Thoracic aorta (tissue), 2 donors: ENCODE measurements at places on chromosomes 2 and 18.

- H3K4me3 ChIP-seq: no peak overlapping the region
- no peak for DNase-seq
- no peaks in the 10 kb centered on the region for H3K4me1 ChIP-seq
Observed at GRCh38 chr2:74097574-74097973, 50.1 kb downstream of the BOLA3 start.

- peaks cover under 1% of the 10 kb centered on the region for H3K36me3 ChIP-seq
- peak overlapping the region; percentile 73 for H3K27ac ChIP-seq
- DNase-seq: no peak
- no peak overlapping the region for H3K4me3 ChIP-seq
- peaks cover 76% of the 10 kb centered on the region for H3K4me1 ChIP-seq
Observed at GRCh38 chr2:144429396-144430112, 90.4 kb downstream of the ZEB2 start.

- no peaks in the 10 kb centered on the region for H3K36me3 ChIP-seq
- no peak for DNase-seq
- H3K27me3 ChIP-seq: no peaks in the 10 kb centered on the region
- H3K27ac ChIP-seq: no peak overlapping the region
Observed at GRCh38 chr2:238848976-238849853, 1.3 kb downstream of the TWIST2 start.

DNA sequence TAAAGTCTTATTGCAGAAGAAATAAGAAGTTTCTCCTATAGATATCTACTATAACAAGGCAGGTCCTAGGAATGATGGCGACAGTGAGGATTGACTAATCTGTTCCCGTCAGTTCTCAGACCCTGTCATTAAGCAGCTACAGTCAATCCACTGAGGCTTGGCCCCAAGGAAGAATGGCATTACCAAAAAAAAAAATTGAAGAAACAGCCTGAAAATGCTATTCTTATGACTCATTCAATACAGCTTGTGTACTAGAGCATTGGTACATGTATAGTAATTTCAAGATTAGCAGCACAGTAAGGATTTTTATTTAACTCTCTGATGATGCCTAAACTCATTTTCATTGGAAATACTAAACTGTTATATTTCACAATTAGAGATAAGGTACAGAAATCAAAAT lies 1096.1 kb upstream of the NXPH2 start:
- H3K27ac ChIP-seq: no peak overlapping the region
- no peaks in the 10 kb centered on the region for H3K4me1 ChIP-seq
- no peaks in the 10 kb centered on the region for H3K36me3 ChIP-seq
- no peak overlapping the region for H3K4me3 ChIP-seq
- DNase-seq: no peak
- H3K27me3 ChIP-seq: no peaks in the 10 kb centered on the region

GRCh38 chr18:59492756-59493421 lies 133.8 kb upstream of the LMAN1 start:
- DNase-seq: no peak
- H3K36me3 ChIP-seq: no peaks in the 10 kb centered on the region
- H3K27me3 ChIP-seq: no peaks in the 10 kb centered on the region
- no peaks in the 10 kb centered on the region for H3K4me1 ChIP-seq
- H3K4me3 ChIP-seq: no peak overlapping the region

- no peak for DNase-seq
- H3K27me3 ChIP-seq: no peaks in the 10 kb centered on the region
- H3K27ac ChIP-seq: peak overlapping the region; percentile 44
Observed at GRCh38 chr2:241844066-241844728, 14.5 kb downstream of the PDCD1 start.

- no peaks in the 10 kb centered on the region for H3K27me3 ChIP-seq
- peaks cover 18% of the 10 kb centered on the region for H3K4me1 ChIP-seq
- H3K36me3 ChIP-seq: peaks cover 5% of the 10 kb centered on the region
- peak within 1 kb of the TSS; percentile 89 for H3K4me3 ChIP-seq
Observed at GRCh38 chr2:219571311-219572236, at the start of gene OBSL1. Gene OBSL1 (minus strand): TSS chr2:219571539. CDS start chr2:219571232, 307 bp downstream.

GRCh38 chr2:197273485-197273884 lies 37.1 kb downstream of the ANKRD44 start:
- peaks cover 25% of the 10 kb centered on the region for H3K4me1 ChIP-seq
- H3K4me3 ChIP-seq: no peak overlapping the region
- no peak for DNase-seq
- H3K36me3 ChIP-seq: no peaks in the 10 kb centered on the region
- H3K27ac ChIP-seq: no peak overlapping the region

DNA sequence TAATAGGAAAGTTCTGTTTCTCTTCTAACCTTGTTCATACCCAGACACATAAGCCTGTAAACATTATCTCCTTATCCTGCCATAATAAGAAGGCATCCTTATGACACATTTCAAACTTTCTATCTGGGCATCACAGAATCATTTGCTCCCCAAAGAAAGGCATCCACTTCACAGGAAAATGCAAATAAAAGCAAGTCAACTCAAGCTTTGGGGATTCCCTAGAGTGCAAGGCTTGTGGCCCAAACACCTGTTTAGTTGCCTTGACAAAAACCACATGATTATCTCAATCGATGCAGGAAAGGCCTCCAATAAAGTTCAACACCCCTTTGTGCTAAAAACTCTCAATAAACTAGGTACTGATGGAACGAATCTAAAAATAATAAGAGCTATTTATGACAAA lies 195.7 kb upstream of the GALNT5 start:
- H3K27ac ChIP-seq: no peak overlapping the region
- H3K4me1 ChIP-seq: no peaks in the 10 kb centered on the region
- no peak overlapping the region for H3K4me3 ChIP-seq
- no peaks in the 10 kb centered on the region for H3K36me3 ChIP-seq
- H3K27me3 ChIP-seq: no peaks in the 10 kb centered on the region

DNA sequence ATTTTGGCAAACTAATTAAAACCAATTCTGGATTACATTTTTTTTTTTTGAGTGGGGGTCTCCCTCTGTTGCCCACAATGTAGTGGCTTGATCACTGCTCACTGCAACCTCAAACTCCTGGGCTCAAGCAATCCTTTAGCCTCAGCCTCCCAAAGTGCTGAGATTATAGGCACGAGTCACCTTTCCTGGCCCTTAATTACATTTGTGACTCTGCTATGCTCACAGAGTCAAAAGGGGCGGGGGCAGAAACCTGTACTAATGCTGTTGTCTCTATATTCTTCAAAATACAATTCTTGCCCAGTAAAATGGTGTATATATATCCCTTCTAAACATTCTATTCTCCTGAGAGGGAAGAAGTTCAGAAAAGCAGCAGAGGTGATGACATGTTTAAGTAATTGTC lies 23.2 kb downstream of the PRKD3 start:
- peaks cover 3% of the 10 kb centered on the region for H3K4me1 ChIP-seq
- H3K36me3 ChIP-seq: no peaks in the 10 kb centered on the region
- no peaks in the 10 kb centered on the region for H3K27me3 ChIP-seq
- no peak for DNase-seq
- no peak overlapping the region for H3K27ac ChIP-seq

DNA sequence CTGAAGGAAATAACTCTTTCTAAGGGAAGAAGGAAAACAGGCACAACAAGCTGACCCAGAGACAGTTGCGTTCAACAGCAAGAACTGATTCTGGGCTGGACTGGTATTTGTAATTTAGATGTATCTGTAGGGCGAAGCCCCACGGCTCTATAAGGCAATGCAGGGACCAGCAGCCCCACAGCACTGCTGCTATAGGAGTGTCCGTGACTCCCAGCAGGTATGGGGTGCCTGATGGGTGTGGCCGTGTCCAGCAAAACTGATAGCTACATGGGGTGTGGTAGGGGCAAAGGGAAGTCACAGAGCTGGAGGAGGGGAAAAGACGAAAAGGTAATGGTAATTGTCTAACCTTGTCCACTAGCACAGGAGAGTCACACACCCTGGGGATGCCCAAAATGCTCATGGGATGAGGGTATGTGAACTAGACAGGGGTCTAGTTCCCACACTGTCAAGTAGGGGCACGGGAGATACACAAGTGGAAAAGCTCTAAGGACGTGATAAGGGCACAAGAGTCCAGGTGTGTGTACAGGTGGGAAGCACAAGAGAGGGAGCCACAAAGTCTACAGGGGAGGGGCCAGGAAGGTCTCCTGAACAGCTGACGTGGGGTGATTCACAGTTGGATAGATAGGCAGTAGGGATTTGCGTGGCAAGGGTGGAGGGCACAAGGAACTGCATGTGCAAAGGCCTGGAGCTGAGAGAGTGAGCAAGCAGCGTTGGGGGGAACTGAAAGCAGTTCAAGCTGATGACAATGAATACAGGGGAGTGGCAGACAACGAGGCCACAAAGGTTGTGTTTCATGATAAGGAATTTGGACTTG lies 48.5 kb upstream of the ASPRV1 start:
- no peaks in the 10 kb centered on the region for H3K4me1 ChIP-seq
- no peaks in the 10 kb centered on the region for H3K36me3 ChIP-seq
- no peak overlapping the region for H3K4me3 ChIP-seq
- no peak for DNase-seq
- H3K27me3 ChIP-seq: no peaks in the 10 kb centered on the region

GRCh38 chr2:175690113-175690837 lies 311.8 kb downstream of the LNPK start:
- no peaks in the 10 kb centered on the region for H3K4me1 ChIP-seq
- no peak overlapping the region for H3K4me3 ChIP-seq
- no peaks in the 10 kb centered on the region for H3K36me3 ChIP-seq
- DNase-seq: no peak

DNA sequence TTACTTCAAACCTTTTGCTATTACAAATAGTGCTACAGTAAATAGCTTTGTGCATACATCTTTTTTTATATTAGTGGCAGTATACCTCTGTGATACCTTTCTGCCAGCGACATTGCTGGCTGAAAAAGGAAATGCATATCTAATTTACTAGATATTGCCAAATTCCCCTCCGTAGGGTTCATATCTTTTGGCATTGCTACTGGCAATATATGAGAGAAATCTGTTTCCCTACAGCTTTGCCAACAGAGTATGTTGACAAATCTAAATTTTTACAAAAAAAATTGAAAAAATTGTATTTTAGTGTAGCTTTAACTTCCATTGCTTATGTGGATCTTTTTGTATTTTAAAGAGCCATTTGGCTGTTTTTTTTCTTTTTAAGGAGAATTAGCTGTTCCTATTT lies 426.7 kb downstream of the TRIB2 start:
- no peaks in the 10 kb centered on the region for H3K36me3 ChIP-seq
- H3K27me3 ChIP-seq: no peaks in the 10 kb centered on the region
- H3K4me3 ChIP-seq: no peak overlapping the region
- H3K4me1 ChIP-seq: no peaks in the 10 kb centered on the region

DNA sequence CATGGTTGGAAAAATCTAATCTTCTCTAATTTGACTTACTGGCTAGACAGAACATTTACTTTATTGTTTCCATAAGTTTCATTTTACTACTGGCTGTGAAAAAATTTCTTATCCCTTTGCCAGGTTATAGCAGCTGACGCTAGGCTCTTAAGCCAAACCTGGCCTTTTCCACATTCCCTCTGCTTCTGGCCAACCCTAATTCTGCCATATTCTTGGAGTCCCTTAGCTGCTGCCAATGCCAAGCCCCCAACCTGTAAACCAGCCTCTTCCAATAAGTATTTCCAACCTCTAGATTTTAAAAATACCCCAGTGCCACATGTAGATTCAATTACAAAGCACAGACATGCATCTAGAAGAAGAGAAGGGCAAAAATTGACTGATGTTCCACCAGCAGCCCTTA lies 452.3 kb upstream of the MEX3C start:
- DNase-seq: no peak
- no peak overlapping the region for H3K27ac ChIP-seq
- H3K4me1 ChIP-seq: no peaks in the 10 kb centered on the region
- no peaks in the 10 kb centered on the region for H3K27me3 ChIP-seq

DNA sequence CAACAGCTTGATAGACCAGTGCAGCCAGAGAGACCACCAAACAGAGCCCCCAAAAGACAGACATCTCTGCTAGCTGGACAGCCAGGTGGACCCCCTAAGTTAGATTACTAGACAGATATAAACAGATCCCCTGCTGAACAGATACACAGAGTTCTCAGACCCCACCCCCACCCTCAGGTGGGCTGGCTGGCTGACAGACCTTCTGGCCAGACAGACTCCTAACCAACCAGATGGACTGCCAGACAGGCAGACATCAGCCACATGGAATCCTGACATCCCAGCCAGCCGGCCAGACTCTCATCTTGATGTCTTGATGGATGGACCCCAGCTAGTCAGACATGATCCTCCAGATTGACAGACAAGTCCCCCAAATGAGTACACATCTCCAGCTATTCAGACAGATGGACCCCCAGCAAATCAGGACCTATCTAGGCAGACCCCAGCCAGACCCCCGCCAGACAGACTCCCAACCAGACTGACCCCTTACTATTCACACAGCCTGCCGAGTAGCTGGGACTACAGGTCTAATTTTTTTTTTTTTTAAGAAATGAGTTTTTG lies 18.0 kb downstream of the PTPN18 start:
- no peaks in the 10 kb centered on the region for H3K4me1 ChIP-seq
- peaks cover 6% of the 10 kb centered on the region for H3K36me3 ChIP-seq
- DNase-seq: no peak
- no peak overlapping the region for H3K27ac ChIP-seq

GRCh38 chr2:58237741-58238140 lies 3.4 kb downstream of the FANCL start:
- no peaks in the 10 kb centered on the region for H3K36me3 ChIP-seq
- H3K27me3 ChIP-seq: no peaks in the 10 kb centered on the region
- no peak for DNase-seq
- H3K4me3 ChIP-seq: no peak overlapping the region

- H3K36me3 ChIP-seq: no peaks in the 10 kb centered on the region
- H3K4me3 ChIP-seq: no peak overlapping the region
- H3K27ac ChIP-seq: no peak overlapping the region
- no peaks in the 10 kb centered on the region for H3K27me3 ChIP-seq
Observed at GRCh38 chr2:88660622-88661021, 30.9 kb upstream of the RPIA start.

DNA sequence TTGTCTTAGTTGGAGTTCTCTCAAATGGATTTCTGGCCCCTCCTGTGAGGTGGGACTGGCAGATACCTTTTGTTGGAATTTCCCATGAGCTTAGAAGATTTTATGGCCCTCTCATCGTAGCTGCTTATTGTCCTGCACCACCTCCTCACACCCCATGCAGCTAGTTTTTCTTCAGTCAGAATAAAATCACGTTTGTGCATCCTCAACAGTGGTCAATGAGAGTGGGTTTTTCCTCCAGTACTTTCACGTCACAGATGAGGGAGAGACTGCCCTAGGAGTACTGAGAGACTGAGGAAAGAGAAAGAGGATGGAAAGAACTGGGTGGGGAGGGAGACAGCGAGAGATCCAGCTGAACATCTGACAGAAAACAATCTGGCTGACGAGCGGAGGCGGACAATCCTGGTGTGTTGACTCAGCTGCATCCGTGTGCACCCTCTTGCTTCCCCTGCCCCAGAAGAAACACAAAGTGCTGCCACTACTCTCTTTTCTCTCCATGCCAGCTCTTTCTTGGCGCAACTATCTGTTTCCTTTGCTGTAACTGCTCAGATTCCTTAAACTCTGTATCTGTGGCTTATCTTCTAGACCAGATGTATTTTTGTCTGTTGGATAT lies 7.4 kb downstream of the RAPGEF4 start:
- no peak overlapping the region for H3K27ac ChIP-seq
- no peaks in the 10 kb centered on the region for H3K36me3 ChIP-seq
- H3K4me1 ChIP-seq: no peaks in the 10 kb centered on the region
- H3K4me3 ChIP-seq: no peak overlapping the region
- no peaks in the 10 kb centered on the region for H3K27me3 ChIP-seq
- no peak for DNase-seq
